ENCODE measurements at places on chromosomes 5 and 9.

- DNase-seq: no peak
These were observed 245.2 kb downstream of the EFNA5 start for GRCh38 chr5:107425541-107426031.

- no peak for DNase-seq
These were observed 10.7 kb downstream of the HAPLN1 start for GRCh38 chr5:83709973-83710372.

GRCh38 chr5:3361811-3362605, 233.6 kb upstream of the IRX1 start:
- DNase-seq: no peak

DNA sequence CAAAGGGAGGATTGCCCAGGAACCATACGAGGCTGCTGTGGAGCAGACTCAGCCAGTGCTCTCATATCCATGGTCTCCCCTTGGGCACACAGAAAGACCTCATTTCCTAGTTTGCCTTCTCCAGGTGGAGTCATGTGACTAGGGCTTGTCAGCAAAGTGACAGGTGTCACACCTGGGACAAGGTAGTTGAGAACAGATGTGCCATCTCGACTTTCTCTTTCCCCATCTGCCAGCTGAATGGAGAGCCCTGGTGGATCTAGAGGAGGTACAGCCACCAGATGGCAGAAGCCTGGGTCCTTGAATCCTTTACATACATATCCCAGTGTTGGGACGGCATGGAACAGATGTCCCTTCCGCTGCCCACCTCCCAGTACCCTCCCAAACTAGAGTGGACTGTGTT, 42.9 kb upstream of the ALDOB start:
- no peak for DNase-seq

DNA sequence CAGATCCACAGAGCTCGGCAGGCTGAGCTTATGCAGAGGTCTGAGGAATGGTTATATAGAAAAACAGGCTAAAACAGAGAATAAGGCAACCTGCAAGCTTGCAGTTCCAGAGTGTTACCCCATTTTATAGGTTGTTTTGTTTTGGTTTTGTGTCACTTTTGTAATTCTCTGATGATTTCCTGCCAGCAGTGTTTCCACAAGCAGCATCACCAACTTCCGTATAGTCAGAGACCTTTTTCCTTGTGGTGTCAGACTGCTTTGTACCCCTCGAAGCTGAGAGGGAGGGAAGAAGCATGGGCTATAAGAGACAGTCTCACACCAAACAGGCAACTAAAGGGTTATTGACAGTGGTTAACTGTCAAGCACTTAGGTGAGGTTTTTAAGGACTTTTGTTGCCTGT, 61.8 kb downstream of the TLE4 start:
- DNase-seq: no peak

DNA sequence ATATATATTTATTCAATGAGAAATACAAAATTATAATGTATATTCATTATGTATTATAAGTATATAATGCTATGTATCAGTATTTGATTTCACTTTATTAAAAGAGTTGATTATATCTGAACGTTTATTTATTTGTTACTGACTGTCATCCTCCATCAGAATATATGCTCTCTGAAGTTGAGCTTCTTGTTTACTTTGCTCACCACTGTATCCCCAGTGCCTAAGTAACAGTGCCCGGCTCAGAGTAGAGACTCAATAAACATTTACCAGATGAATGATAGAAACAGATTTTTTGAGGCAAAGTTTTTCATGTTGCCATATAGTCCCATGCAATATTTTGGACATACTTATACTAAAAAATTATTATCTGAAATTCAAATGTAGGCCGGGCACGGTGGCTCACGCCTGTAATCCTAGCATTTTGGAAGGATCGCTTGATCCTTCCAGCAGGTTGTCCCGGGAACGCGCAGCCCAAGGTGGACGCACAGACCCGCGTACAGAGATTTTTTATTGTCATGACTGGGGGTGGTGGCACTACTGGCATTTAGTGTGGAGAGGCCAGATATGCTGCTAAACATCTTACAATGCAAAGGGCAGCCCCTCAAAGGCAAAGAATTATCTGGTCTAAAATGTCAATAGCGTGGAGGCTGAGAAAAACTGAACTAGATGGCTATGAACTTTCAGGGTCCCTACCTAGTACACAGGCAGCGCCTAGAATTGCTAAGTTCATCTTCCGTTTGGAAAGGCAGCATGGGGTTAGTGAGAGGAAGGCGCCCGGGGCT, 761 bp upstream of the DNAJC25 start:
- DNase-seq: no peak

GRCh38 chr9:104240890-104241289, 146.8 kb downstream of the SMC2 start:
- DNase-seq: no peak

GRCh38 chr5:118722122-118723020, 266.0 kb downstream of the DTWD2 start:
- DNase-seq: no peak

GRCh38 chr5:139696894-139697658, 48.9 kb downstream of the CXXC5 start:
- no peak for DNase-seq

GRCh38 chr5:135030956-135031812, 2.8 kb downstream of the PITX1 start:
- DNase-seq: no peak

DNA sequence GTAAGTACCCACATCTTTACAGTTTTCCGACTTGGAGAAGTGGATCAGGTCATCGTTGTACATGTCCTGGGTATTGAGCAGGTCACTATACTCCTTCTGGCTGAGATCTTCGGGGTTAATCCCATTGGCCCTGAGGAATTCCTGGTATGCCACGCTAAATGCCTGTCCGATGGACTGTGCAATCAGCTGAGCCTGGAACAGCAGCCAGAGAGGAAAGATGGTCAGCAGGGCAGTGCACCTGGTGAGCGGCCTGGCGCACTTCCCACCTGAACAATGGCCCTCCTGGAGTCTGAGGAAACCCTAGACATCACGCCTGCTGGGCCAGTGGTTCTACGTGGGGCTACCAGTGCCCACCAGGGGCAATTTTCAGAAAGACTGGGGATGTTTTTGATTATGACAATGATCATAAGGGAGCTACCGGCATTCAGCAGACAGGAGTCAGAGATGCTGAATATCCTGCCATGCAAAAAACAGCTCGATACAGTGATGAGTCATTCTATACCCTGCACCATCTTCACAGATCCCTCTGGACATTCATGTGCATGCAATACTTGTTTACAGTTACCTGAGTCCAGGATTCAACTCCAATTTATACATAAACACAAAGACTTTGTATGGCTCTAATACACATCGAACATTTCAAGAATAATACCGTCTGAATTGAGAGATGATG, 127.2 kb downstream of the ENTREP1 start:
- DNase-seq: no peak

DNA sequence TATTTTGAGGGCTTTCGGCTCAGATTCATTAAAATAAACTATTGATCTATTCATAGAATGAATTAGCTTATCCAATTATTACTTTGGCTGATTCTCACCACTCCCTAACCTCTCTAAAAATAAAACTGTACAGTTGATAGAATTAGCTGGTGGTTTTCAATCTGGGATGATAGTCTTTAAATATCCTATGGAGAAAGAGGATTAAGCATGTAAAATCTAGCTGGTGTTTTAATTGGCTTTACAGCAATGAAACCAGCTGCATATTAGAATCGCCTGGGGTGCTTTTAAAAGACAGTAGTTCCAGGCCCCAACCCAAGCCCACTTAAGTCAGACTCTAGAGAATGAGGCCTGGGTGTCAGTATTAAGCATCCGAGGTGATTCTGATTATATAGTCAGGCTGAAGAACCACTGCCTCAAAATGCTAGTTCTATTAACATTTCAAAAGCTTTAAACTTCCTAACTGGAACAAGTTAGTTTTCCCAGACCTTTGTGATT, 95.1 kb downstream of the MAP1B start:
- no peak for DNase-seq

DNA sequence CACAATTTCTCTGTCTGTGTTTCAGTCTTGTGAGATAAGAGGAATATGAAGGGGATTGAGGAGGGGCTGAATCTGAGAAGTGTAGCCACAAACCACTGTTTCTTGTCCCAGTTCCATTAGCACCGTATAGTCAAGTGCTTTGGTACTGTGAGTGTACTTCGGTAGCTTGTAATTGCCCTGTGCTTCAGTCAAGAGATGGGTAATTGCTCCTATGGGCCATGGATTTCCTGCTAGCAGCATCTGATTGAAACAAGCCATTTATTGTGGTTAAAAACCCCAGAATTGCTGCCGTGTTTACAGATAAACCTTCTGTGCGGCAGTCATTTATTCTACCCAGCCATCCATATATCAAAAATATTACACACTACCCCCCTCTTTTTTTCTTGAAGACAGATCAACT, 98.6 kb downstream of the MAT2B start:
- DNase-seq: no peak

- DNase-seq: no peak
These were observed 85.4 kb downstream of the ADAMTS2 start for GRCh38 chr5:179259731-179260323.
